ENCODE measurements at places on chromosomes 2 and 18.

- DNase-seq, result no peak
These were observed 5.1 kb upstream of the MBD2 start for GRCh38 chr18:54229421-54230059.

DNA sequence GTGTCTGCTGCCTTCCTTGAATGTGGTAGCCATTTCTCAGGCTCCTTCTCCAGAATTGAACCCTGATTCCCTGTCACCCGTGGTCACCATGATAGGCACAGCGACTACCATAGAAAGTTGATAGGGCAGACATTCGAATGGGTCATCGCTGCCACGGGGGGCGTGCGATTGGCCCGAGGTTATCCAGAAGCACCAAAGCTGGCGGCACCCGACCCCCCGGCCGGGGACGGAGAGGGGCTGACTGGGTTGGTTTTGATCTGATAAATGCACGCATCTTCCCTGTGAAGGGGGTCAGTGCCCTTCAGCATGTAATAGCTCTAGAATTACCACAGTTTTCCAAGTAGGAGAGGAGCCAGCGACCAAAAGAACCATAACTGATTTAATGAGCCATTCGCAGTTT, 94.0 kb upstream of the ANKRD30BL start:
- DNase-seq, result no peak

DNA sequence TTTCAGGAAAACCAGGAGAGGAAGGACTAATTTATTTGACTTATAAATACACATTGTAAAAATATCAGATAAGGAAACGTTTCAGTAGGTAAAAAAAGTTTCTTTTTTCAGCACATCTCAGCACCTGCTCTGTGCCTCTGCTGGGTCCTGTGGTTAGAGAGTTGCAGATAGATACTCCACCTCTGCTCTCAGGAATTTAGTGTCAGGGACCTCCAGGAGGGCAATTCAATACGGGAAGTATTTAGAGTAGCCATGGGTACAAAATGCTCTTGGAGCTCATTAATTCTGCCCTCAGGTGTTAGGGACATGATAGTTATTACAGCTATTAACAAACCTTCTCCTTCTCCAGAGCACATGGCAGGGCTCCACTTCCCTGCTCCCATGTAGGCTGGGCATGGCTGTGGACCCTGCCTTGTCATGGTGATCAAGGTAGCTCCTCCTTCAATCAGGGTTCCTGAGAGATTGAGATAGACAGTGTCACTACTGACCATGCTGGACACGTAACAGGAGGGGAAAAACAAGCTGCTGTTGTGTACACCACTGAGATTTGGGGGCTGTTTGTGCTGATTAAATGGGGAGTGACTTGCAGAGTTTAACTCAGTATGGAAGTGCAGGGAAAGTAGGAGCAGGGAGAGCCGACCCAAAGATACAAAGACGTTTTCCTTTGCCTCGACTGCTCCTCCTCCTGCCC, 185.6 kb upstream of the COPS8 start:
- DNase-seq, result no peak

GRCh38 chr18:72908181-72908580, 40.4 kb upstream of the NETO1 start:
- DNase-seq, result no peak

GRCh38 chr2:74255660-74256213, 57.3 kb downstream of the MTHFD2 start:
- no peak for DNase-seq

DNA sequence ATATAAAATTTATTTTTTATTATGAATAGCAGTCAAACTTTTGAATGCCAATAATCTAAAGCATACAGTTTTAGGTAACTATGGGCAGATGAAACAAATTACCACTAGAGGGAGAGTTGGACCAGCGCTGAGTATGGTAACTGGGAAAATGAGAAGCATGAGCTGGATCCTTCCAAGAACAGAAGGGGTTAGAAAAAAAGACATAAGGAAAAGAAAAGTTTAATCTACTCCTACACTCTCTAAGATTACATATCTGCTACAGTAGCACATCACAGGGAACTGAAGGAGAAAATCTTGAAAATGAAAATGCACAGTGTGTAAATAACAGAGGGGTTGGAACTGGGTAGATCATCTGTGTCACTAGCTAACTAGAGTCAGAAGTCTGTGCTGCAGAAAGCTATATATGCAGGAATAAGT, 15.5 kb downstream of the REG3G start:
- no peak for DNase-seq

DNA sequence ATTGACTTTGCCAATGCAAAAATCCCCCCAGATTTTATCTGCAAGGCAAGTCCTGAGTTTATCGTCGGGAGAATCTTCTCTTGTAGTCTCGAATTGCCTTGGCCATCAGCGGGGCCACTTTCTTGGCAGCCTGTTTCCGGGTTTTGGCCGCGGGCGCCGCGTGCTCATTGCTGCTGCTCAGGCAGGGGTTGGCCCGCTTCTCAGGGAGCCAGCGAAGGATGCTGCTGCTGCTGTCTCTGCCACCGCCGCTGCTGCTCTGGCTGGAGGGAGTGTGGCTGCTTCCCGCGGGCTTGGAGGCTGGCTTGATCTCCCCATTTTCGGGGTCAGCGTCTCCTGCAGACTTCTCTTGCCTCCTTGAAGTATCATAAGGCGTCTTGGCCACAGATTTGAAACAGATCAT, 2.5 kb downstream of the ELOA2 start:
- DNase-seq, result no peak

- no peak for DNase-seq
These were observed 25.4 kb downstream of the CYBRD1 start for GRCh38 chr2:171547720-171548119.

GRCh38 chr2:144524118-144525009, 4.4 kb upstream of the ZEB2 start:
- DNase-seq, result no peak

DNA sequence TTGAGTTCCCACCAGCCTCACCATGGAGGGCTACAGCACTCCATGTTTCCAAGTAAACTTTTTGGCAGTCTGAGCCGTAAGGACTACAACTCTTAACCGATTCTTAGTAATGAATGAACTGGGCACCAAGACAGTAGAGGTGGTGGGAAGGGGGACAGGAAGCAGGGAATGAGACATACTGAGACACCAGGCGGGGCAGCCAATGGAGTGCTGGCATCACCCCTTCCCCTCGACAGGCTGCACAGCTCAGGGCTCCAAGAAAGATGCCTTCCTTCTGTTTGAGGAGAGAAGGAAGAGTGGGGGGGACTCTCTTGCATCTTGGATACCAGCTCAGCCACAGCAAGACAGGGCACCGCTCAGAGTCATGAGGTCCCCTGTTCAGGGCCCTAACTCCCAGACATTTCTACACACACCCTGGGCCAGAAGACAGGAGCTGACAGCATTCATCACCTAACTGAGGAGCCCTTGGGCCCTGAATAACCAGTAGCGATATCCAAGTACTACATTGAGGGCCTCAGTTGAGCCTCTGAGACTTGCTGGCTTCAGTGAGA, 45.2 kb downstream of the USP34 start:
- no peak for DNase-seq

DNA sequence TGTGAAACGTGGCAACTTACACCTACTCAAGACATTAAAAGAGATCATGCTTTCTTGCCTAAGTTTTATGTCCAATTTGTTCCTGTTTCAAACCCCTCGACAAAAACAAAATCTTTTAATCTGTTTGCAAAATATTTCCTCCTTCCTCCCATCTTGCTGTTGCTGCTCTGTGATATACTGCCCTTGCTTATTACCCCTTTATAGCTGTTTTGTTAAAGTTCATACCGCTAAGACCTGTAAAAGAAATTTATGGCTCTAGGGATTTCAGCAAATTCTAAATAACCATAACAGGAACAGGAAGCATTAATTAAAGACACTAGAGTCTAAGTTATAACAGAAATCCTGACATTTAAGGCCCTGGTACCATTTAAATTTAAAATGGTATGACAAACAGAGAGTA, 1268.2 kb upstream of the PIK3C3 start:
- no peak for DNase-seq

DNA sequence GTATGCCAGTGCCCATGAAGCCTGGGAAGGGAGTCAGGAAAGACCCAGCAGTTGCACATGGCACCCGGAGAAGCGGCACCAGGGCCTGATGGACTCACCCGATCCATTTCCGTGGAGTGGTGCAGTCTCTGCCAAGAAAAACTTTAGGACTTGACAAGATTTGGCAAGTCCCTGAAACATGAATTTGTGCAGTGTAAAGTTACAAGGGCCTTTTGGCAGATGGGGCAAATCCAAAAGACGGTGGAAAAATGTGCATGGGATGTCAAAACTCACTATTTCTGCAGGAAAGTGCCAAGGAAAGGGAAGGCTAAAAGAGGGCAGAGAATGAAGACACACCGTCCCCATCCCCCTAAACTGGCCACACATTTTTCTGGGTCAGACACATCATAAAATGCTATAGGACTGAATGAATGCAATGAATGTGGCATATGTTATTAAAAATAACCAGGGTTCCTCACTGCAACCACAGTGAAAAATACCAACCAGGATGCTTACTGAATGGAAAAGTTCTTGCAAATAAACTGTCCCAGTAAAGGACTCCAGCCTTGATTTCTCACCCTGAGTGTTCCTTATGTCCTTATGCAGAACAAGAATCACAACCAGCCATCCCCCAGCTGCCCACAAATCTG, 173.5 kb upstream of the SIX2 start:
- DNase-seq, result no peak

DNA sequence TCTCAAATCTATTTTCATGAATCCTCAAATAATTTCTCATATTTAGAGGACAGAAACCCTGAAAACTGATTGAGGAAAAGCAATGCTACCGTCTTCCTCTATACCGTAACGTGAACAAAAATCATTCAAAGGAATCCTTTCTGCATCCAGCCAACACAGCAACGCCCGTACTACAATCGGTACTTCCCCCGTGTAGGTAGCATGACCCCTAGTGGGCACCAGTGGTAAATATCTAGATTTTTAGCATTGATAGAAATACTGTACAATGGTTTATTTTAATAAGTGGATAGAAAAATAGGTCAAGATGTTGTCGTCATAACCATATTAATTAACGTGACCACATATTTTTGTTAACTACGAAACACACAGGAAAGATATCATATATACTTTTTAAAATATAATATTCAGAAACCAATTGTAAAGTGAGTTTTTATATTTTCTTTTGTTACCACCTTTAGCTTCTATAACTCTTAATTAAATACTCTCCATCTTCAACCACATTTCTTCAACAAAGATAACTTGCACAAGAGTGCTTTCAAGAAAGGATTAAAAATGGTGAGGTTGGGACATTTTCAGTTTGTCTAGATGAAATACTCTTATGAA, 194.1 kb downstream of the SS18 start:
- peak; percentile 12 for DNase-seq

DNA sequence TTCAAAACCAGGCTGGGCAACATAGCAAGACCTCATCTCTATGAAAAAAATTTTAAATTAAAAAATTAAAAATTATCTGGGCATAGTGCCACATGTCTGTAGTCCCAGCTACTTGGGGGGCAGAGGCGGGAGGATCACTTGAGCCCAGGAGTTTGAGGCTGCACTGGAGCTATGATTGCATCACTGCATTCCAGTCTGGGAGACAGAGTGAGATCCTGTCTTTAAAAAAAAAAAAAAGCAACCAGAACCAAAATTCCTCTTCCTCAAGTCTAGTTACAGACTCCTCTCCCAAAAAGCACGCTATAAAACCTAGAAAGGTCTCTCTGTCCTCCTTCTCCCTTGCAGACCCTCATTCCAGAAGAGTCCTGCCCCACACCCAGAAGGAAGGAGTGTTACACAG, 23.9 kb downstream of the TNFAIP6 start:
- no peak for DNase-seq

DNA sequence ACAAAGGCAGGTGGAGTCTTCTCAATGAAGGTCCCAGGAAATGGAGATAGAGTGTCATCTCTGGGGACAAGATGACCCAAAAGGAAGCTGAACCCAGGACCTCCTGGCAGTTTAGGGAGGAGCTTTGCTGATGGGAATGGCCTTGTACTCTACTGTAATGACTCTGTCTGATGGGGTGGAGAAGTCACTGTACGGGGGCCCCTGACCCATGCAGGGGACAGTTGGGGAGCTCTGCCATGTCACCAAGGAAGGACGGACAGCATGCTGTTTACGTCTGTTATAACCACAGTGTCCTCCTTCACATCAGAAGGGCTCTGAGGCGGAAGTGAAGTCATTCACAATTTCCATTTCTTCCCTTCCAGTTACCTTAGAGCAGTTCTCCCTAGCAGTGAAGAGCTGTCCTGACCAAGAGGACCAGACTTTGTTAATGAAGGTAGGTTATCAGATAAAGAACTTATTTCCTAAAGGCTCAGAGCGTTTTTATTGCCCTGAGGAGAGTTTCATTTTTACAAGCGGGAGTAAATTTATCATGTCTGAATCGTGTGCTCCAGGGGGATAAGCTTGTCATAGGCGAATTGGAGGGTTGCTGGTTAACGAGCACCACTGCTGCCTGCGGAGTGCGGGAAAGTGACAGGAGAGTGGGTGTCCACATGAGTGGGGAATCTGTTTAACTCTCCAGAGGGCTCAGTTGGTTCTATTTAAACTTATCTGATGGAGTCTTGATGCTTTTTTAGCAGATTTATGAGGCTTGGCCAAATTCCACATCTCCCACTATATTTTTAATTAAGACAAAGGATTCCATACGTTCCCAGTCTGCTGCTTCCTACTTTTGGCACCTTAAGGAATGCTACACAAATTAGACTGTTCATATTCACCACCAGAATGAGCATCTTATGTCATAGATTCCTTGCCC, 71.6 kb upstream of the BCL2L11 start:
- DNase-seq, result no peak

GRCh38 chr2:238838786-238839327, 9.0 kb upstream of the TWIST2 start:
- no peak for DNase-seq

GRCh38 chr2:64274399-64275173, 130.4 kb upstream of the PELI1 start:
- no peak for DNase-seq

GRCh38 chr2:10452312-10452711, 4.2 kb upstream of the ODC1 start:
- DNase-seq, result no peak

GRCh38 chr18:61334491-61334850, 1.2 kb downstream of the CDH20 start:
- DNase-seq, result no peak

GRCh38 chr2:132392221-132392620, 24.4 kb upstream of the GPR39 start:
- DNase-seq, result no peak

DNA sequence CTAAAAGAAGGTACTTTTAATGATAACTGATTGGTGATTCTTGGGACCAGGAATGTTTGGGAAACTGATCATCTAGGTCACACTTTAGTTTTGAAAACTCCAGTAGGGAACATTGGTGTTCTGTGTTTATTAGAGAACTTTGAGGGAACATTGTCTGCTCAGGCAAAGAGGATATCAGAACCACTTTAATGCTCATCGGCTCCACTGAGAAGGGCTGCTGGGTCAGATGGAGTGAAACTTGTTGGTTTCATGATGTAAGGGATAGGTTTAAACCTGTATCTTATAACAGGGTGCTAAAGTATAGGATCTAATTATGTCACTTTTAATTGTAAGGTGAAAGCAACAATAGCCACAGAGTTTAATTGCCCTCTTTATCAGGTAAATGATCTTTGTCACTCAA, 14.2 kb upstream of the POLI start:
- no peak for DNase-seq

GRCh38 chr2:233980955-233981561, 63.9 kb downstream of the TRPM8 start:
- no peak for DNase-seq

DNA sequence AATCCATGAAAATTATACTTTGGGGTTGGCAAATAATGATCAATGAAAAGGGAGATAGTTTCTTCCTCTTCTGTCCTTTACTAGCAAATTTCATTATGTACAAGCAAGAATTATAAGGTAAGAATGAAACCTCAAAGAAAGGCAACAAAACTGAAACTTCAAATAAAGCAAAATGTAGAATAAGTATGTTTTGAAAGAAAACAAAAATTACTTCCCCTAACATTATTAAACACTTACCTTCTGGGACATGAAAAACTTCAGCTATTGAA, 29.4 kb downstream of the THADA start:
- no peak for DNase-seq
